ENCODE measurements at places on chromosomes 7 and 10.

DNA sequence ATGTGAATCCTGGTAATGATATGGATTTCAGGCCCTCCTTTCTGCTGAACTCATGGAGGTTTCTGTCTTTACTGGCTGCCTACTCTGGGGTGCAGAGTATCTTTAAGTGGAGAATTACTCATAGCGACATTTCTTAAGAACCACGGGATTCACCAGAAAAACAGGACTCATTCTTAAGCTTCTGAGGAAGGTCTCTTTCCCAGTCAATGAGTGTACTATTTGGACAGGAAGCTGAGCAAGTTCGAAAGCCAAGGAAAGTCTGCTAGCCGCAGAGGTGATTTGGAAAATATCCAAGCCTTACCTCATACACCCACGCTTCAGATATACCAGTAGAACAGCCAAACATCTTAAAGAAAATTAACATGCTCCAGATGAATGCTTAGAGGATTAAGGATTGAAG is 377.6 kb upstream of the MYO3A start:
- DNase-seq, result peak; percentile 28
- H3K4me3 ChIP-seq, result no peak overlapping the region
- H3K4me1 ChIP-seq, result no peaks in the 10 kb centered on the region
- H3K27ac ChIP-seq, result no peak overlapping the region
- H3K27me3 ChIP-seq, result no peaks in the 10 kb centered on the region

- H3K4me1 ChIP-seq, result peaks cover 28% of the 10 kb centered on the region
- DNase-seq, result no peak
- no peaks in the 10 kb centered on the region for H3K36me3 ChIP-seq
- H3K27ac ChIP-seq, result peak overlapping the region; percentile 86
- H3K4me3 ChIP-seq, result no peak overlapping the region
These were observed 411.5 kb upstream of the ZMIZ1 start for GRCh38 chr10:78657163-78657861.

GRCh38 chr7:148461392-148462179 is 129.0 kb upstream of the C7orf33 start:
- H3K27ac ChIP-seq, result no peak overlapping the region
- no peaks in the 10 kb centered on the region for H3K4me1 ChIP-seq
- H3K36me3 ChIP-seq, result no peaks in the 10 kb centered on the region

- H3K4me3 ChIP-seq, result no peak overlapping the region
- H3K36me3 ChIP-seq, result peaks cover 7% of the 10 kb centered on the region
- no peaks in the 10 kb centered on the region for H3K27me3 ChIP-seq
These were observed 89.5 kb downstream of the VPS41 start for GRCh38 chr7:38819463-38819862.

- no peaks in the 10 kb centered on the region for H3K4me1 ChIP-seq
- H3K27me3 ChIP-seq, result no peaks in the 10 kb centered on the region
- no peaks in the 10 kb centered on the region for H3K36me3 ChIP-seq
- no peak for DNase-seq
These were observed 14.8 kb downstream of the C7orf33 start for GRCh38 chr7:148605350-148605749.

DNA sequence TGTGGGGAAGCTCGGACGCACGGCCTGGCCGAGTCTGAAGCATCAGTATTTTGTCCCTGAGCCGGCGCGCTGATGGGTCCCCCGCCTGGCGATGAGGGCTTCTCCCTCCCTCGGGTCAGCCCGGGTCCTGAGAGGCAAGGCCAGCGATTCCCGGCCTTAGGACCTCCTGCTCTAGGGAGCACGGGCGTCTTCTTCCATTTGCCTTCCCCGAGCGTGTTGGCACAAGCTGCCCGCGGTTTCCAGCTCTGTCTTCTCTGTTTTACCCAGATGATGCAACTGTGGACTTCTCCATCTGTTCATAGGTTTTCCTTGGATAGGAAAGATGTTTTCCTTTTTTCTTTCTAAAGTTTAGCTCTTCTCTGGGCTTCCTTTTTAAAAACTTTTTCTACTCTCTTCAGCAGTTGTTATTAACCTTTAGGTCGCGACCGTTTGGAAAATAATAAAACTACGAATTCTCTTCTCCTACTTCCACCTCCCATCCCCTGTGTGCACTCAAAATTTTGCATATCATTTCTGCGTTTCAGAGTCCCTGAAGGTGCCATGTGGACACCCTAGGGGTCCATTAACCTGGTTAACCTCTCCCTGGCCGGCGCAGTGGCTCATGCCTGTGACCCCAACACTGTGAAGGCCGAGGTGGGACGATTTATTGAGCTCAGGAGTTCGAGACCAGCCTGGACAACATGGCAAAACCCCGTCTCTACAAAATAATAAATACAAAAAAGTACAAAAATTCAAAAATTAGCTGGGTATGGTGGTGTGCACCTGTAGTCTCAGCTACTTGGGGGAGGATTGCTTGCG is 1.4 kb upstream of the SLC25A28 start:
- H3K4me1 ChIP-seq, result peaks cover 13% of the 10 kb centered on the region
- peak overlapping the region; percentile 99 for H3K27ac ChIP-seq
- H3K36me3 ChIP-seq, result no peaks in the 10 kb centered on the region
- no peaks in the 10 kb centered on the region for H3K27me3 ChIP-seq
- peak overlapping the region; percentile 76 for H3K4me3 ChIP-seq

DNA sequence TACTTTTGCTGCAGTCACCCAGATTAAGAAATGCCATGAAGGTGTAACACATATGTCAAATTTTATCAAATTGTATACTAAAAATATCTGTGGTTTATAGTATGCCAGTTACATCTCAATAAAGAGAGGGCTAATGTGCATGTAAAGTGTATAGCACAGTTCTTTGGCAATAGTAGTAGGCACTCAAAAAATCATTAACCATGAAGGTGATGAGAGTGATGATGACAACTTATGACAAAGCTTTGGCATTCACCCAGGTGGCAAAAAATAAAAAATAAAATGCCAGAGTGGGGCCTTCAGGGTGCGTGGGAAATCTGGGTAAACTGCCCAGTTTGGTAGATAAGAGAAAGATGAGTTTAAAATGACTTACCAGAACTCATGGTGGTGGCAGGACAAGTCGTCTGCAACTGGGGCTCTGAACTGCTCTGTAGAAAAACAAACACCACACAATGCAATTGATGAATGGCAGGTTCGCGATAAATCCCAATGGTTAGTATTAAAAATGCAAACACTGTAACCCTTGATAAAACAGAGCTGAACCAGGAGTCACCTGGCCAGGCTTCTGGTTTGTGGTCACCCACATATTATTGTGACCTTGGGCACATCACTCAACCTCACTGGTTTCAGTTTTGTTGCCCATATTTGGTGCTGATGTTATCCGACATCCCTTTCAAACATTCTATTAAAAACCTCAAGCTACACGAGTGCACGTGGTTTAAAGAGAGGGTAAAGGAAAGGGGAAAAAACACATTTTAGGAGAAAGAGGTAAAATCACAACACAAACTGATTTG is 120.2 kb downstream of the SORBS1 start:
- H3K4me3 ChIP-seq, result no peak overlapping the region
- H3K27me3 ChIP-seq, result no peaks in the 10 kb centered on the region
- no peak overlapping the region for H3K27ac ChIP-seq
- peaks cover 9% of the 10 kb centered on the region for H3K4me1 ChIP-seq
